ENCODE measurements at places on chromosomes 16 and 17. TPM values are rescaled to one million over a fixed set of nuclear protein-coding genes. Genes with fewer than 3 reads are reported as not detected.

Gene SALL1
- polyA plus RNA-seq = 111 TPM

Gene NUPR1
- polyA plus RNA-seq = 9.4 TPM

Gene APOBR
- polyA plus RNA-seq = 0.42 TPM

Gene PLLP
- 19.4 TPM for polyA plus RNA-seq

Gene BICDL2
- polyA plus RNA-seq = 1.2 TPM

Gene MPRIP
- polyA plus RNA-seq = 140 TPM

Gene MYH11
- 14.2 TPM for polyA plus RNA-seq

Gene ACSM5
- 4.4 TPM for polyA plus RNA-seq

Gene AHSP
- polyA plus RNA-seq = 6.9 TPM

Gene GAST
- polyA plus RNA-seq = not detected

Gene STX8
- 66.9 TPM for polyA plus RNA-seq

Gene JMJD6
- polyA plus RNA-seq = 22.6 TPM

Gene DNAAF8
- 2.1 TPM for polyA plus RNA-seq

Gene HOXB5
- 28.8 TPM for polyA plus RNA-seq

Gene CCL16
- polyA plus RNA-seq = 0.17 TPM

Gene CEP112
- polyA plus RNA-seq = 17.0 TPM

Gene TAC4
- 0.17 TPM for polyA plus RNA-seq

Gene MTSS2
- 51.0 TPM for polyA plus RNA-seq

Gene NHLRC4
- polyA plus RNA-seq = 8.2 TPM

Gene MRPL38
- 108 TPM for polyA plus RNA-seq

Gene SOX15
- polyA plus RNA-seq = 4.1 TPM

Gene EVI2A
- 1.5 TPM for polyA plus RNA-seq

Gene SIAH1
- 54.0 TPM for polyA plus RNA-seq

Gene CLEC19A
- not detected for polyA plus RNA-seq

Gene CEP295NL
- polyA plus RNA-seq = 0.13 TPM

Gene TRIM65
- polyA plus RNA-seq = 11.5 TPM

Gene EEF2K
- 10.5 TPM for polyA plus RNA-seq

Gene RNU2-1
- 1.6 TPM for polyA plus RNA-seq

Gene ZNF500
- polyA plus RNA-seq = 17.9 TPM

Gene C16orf54
- polyA plus RNA-seq = 0.24 TPM

Gene SCNN1B
- polyA plus RNA-seq = 13.3 TPM

Gene TAT
- 0.17 TPM for polyA plus RNA-seq

All from right renal pelvis (tissue), 4 donors.